Hair follicular keratinocyte (primary cell): ENCODE measurements at places on chromosomes 13 and 19. TPM values are rescaled to one million over a fixed set of nuclear protein-coding genes. Genes with fewer than 3 reads are reported as not detected.

Gene EHD2
- total RNA-seq: 80.8 and 117 TPM in 2 replicates

Gene PTPRH
- total RNA-seq: 0.08 and 0.57 TPM in 2 replicates

Gene NAT14
- total RNA-seq: 12.7 and 16.3 TPM in 2 replicates

Gene GPR4
- total RNA-seq: not detected in 2 replicates

Gene TMEM190
- total RNA-seq: not detected in 2 replicates

Gene GAS6
- 213 and 269 TPM in 2 replicates for total RNA-seq

Gene CD209
- total RNA-seq: not detected in 2 replicates

Gene ZNF554
- 1.1 and 1.6 TPM in 2 replicates for total RNA-seq

Gene ZNF536
- not detected in 2 replicates for total RNA-seq

Gene CPB2
- not detected in 2 replicates for total RNA-seq

Gene ZNF738
- 3.3 and 4.4 TPM in 2 replicates for total RNA-seq

Gene AP2S1
- total RNA-seq: 241 and 373 TPM in 2 replicates
